Activated T-helper 17 cell treated with anti-CD3 and anti-CD28 coated beads, Interleukin-2, amount 50 U/mL, for 72 hours (primary cell): ENCODE measurements at places on chromosomes 12 and 14. TPM values are rescaled to one million over a fixed set of nuclear protein-coding genes. Genes with fewer than 3 reads are reported as not detected.
A peak's percentile ranks its signal among the peaks of the same experiment; 100 is the strongest.

GRCh38 chr14:58167891-58168290 lies 15.9 kb upstream of the ARMH4 start:
- no peak for ATAC-seq

DNA sequence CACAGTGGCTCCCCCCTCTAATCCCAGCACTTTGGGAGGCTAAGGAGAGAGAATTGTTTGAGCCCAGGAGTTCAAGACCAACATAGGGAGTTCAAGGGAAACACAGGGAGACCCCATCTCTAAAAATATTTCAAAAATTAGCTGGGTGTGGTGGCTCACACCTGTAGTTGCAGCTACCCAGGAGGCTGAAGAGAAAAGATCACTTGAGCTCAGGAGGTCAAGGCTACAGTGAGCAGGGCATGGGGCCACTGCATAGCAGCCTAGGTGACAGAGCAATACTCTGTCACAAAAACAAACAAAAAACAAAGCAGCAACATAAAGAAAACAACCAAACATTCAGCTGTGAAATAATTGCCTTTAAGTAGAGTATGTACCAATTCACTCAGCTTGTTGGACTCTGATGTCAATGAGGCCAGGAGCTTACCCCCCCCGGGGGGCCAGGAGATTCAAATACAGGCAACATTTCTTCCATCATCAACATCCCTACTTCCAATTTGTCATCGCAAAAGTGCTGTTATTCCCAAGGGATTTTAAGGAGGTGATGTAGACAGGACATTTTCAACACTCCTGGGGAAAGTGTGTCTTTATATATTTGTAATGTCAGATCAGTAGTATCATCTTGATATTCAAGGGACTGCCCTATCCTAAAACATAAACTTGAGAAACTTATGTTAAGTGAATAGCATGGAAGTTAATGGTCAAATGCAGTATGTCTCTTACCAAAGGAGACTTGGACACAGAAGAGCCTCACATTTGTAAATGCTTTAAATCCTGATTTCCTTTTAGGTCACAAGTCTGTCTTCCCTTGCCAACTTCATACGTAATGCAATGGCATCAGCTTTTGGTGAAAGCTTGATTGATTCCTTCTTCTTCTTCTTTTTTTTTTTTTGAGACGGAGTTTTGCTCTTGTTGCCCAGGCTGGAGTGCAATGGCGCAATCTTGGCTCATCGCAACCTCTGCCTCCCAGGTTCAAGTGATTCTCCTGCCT lies 40.6 kb upstream of the AEBP2 start:
- ATAC-seq, result no peak

DNA sequence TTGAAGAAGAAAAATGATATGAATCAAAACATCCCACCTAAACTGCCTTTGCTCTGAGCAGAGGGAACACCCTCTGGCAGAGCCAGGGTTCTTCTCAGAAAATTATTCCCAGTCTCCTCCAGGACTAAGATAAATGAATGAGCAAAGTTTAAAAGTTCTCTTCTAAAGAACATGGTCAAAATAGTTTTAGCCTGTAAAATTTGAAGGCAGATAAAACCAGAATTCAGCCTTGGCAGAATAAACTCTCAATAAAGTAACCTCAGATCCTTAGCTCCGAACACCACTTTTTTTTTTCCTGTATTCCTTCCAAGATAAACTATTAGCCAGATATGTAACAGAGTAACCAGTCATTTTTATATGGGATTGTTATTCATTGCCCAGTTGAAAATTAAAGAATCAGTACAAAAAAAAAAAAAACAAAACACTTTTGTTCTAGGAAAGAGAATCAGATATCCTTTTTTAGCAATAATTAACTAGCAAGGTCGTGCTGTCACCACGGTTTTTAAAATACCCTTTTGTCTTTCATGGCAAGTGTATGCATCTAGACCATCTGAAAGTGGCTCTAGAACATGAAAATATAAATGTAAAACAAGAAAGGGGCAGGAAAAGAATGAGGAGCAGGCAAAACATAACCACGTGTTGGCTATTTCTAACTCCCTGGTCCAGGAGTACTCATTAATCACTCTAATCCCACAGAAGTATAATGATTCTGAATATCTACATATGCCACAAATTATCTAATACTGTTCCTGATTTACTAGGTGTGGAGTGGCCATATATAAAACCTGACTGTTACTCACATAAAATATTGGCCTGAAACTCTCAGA lies 60.8 kb downstream of the CAPZA3 start:
- no peak for ATAC-seq

DNA sequence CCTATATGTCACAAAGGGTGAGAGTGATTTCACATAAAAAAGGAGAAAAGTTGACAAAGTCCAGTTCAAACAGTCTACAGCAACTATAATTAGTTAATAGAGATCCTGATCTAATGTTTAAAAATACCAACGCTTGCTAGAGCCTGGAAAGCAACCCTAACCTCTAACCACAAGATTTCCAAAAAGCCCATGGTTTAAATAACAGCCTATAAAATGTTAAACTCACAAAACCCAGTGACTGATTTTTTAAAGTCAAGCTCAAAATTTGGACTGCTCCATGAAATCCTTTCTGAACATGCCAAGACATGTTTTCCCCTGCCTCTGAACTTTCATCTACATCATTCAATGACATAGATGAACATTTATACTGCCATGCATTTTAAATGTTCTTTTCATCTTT lies 81.6 kb downstream of the PLEKHG7 start:
- no peak for ATAC-seq

DNA sequence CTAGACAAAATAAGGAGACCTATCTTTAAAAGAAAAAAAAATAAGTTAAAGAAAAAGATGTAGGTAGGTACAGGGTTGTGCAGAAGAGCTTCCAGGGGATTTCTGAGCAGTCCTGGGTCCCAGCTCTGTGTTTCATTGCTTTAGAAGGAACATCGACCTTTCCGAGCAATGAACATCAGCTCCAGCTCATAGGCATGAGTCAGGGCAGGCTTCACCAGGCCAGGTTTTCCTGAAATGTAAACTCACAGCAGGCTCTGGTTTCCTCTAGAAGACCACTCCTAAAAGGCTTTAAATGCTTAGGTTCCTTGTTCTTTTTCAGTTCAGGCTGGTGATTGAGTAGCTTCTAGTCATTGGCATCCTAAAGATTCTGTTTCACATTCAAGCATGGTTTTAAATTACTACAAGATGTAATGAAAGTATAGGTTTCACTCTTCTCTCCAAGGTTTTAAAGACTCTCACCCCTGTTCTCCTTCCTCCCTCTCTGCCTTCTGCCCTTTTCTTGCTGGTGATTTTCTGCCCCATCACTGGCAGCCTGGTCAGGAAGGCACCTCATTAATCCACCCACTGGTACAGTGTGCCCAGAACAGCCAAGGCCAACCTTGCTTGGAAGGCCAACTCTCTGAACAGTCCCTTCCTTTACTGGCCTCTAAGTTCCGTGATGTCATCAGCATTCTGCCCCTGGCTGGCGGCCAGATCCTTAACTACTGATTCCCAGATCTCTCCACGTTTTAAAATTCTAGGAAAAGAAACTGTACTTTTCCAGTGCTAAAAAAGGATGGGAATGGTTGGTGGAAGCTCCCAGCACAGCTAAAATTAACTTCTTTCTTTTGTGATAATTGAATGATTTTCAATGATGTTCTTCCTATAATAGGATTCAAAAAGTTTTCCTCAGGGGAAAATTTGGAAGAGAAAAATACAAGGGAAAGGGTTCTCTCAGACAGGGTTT lies 109.4 kb upstream of the HIF1A start:
- no peak for ATAC-seq

DNA sequence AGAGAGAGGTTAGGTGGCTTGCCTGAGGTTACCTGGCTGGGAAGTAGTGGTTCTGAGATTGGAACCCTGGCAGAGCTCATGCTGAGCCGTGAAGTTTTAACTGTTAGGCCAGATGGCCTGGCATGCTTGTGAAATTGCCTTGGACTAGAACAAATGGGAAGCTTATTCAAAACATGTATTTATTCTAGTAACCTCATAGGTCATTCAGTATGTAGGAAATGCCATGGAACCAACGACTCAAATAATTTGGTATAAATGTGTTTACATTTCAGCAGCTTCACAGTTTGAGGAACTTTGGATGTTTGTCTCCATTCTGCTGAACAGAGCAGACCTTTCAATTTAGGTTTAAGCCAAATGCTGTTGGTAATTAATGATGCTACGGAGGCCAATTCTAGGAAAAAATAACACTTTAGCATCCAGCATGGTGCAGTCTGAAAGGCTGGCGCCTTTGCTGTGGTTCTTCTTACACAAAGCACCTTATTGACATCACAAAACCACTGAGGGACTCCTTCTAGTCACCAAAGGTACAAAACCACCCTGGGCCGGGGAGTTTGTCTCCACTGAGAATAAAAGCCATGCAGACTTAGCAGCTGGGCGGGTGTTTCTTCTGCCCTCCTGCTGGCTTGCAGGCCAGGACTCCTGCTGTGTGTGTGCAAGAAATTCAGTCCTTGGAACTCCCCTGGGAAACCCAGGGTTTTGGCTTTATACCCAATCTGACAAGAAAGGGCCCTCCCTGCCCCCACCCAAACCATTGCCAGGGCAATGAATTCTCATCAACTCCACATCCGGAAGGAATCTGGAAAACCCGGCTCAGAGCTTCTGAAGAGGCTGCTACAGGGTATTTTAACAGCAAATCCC lies 64.2 kb downstream of the ELK3 start:
- ATAC-seq, result peak; percentile 72

Gene ARHGEF40
- not detected for total RNA-seq

Gene NTF3
- not detected for total RNA-seq

Gene MSI1
- 0.24 TPM for total RNA-seq

Gene ASB2
- 48.5 TPM for total RNA-seq

Gene MAP3K9
- total RNA-seq, result 6.8 TPM

Gene LALBA
- not detected for total RNA-seq

Gene IFNG-AS1
- not detected for total RNA-seq
